ENCODE measurements at places on chromosomes 3 and 15. TPM values are rescaled to one million over a fixed set of nuclear protein-coding genes. Genes with fewer than 3 reads are reported as not detected.

The CDC25A gene
- 0.88 TPM for total RNA-seq

The HYAL3 gene
- 1.8 TPM for total RNA-seq

The SI gene
- not detected for total RNA-seq

The KLHL25 gene
- 3.8 TPM for total RNA-seq

The ACP3 gene
- total RNA-seq, result under 0.01 TPM

The CPA3 gene
- 2.1 TPM for total RNA-seq

The CLDN1 gene
- 1.1 TPM for total RNA-seq

The FBXO45 gene
- total RNA-seq, result 8.0 TPM

The CCR9 gene
- not detected for total RNA-seq

The LMAN1L gene
- under 0.01 TPM for total RNA-seq

The TERB2 gene
- not detected for total RNA-seq

The TMCO5A gene
- total RNA-seq, result not detected

The CDV3 gene
- total RNA-seq, result 166 TPM

The GRK7 gene
- not detected for total RNA-seq

The ZFAND6 gene
- total RNA-seq, result 112 TPM

The CCDC9B gene
- total RNA-seq, result 23.9 TPM

Data from osteoblast (primary cell).